ENCODE measurements at places on chromosomes 4 and X. TPM values are rescaled to one million over a fixed set of nuclear protein-coding genes. Genes with fewer than 3 reads are reported as not detected.

The POU4F2 gene
- not detected for total RNA-seq

The SMIM31 gene
- not detected for total RNA-seq

- no peak for DNase-seq
Measured at GRCh38 chrX:138859421-138859820, 147.9 kb upstream of the FGF13 start.

DNA sequence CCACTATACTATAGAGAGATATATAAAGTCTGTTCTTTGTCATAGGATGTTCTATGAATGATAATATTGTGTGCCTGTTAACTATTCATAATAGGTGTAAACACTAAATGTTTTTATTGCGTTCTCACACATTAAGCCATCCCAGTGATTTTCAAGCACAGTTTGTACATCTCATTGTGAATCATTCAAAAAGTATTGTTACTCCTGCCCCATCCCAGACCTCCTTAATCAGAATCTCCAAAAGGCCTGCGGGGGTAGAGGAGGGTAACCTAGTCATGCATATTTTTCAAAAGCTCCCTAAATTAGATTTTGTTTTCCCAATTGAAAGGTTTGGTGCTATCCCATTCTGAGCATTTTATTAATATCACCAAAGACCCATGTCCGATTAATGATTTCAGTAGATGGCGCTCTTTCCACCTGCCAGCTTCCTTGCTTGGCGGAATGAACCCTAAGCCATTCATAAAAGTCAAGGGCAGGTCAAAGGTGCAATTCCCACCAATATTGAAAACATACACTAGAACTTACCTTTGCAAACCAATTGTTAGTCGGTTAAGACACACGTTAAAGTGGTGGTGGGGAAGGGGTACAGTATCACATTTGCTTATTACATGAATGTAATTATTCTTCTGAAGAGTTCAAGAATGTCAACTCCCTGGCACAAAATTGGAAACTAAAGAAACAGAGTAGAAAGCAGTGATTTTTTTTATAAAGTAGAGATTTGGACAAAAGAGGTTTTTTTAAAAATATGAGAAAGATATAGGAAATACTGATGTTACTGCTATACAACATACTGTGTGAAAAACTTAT, 5.8 kb upstream of the TET2 start:
- peak; percentile 8 for DNase-seq

- no peak for DNase-seq
Measured at GRCh38 chr4:70670332-70671014, 4.2 kb upstream of the JCHAIN start.

Measured in activated naive CD8-positive, alpha-beta T cell treated with anti-CD3 and anti-CD28 coated beads for 36 hours (primary cell).